T follicular helper cell (primary cell): ENCODE measurements at places on chromosomes 7 and 10.

GRCh38 chr10:15083674-15084501 lies 4.7 kb downstream of the ACBD7 start:
- DNase-seq: no peak

DNA sequence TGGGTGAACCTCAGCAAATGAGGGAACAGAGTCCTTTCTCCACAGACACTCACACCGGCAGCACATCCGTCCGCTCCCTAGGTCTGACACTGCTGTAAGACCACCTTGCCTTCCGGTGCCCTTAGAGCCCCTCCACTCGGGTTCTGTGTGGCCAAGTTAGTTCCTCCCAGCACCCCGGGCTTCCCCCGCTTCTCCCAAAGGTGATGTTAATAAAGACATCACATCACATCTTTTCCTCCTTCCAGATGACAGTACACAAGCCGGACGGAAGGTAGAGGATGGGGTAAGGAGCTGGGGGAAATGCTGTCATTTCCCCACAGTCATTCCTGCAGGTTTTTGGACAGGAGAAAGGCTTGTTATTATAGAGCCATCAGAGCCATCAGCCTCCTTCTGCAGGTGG lies 42.3 kb downstream of the OAT start:
- DNase-seq: no peak

DNA sequence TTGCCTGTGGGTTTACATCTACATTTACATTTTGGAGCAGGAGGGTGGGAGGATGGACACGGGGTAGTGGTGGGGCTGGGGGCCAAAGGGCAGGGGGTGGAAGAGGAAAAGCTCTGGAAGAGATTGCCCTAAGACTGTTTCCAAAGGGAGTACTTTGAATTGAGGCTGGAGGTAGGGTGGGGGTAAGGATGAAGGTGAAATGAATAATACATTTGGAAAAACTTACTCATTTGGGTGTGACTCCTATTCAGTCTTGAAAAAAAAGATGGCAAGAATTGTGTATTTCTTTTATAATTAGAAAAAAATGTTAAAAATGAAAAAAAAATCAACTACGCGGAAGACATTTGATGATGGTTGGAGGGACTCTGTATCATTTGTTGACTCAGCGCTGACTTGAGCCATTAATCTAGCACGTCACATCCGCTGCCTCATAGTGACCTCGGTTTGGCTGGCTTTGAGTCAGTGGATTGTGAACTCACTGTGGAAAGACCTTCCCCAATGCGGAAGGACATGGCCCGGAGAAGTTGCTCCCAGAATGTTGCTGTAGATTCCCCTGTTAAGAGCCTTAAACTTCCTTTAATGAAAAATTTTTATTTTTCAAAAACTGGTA lies 2.8 kb downstream of the FAM180A start:
- DNase-seq: no peak

- DNase-seq: no peak
Observed at GRCh38 chr10:74058071-74058470, 60.2 kb downstream of the VCL start.

DNA sequence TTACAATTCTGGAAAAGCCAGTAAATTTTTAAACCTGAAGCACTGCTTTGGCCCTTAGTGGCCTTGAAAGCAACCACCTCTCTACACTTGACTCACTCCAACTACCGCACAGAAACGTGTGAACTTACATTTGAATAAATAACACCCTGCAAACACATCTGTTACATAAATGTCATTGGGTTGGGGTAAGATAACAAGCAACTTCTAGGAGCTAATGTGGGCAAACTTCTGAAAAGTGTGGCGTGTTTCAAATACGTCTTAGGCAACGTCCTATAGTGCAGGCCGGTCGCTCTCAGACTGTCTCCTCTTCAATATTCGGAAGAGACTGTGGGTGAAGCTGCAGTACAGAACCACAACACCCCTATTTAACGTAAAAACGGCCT lies 474 bp downstream of the ORC5 start:
- no peak for DNase-seq

- no peak for DNase-seq
Observed at GRCh38 chr10:132183046-132183445, 3.7 kb upstream of the DPYSL4 start.

- DNase-seq: no peak
Observed at GRCh38 chr10:17237915-17238444, 9.9 kb downstream of the VIM start.
